Stimulated activated memory B cell treated with anti-CD40 and anti-IgM and Interleukin-4, amounts not matched to agents 10 μg/mL and 1 μg/mL and 100 μg/mL, for 72 hours (primary cell): ENCODE measurements at places on chromosomes 6 and 20.

- ATAC-seq = no peak
These were observed 72.9 kb downstream of the SLC22A3 start for GRCh38 chr6:160420969-160421556.

DNA sequence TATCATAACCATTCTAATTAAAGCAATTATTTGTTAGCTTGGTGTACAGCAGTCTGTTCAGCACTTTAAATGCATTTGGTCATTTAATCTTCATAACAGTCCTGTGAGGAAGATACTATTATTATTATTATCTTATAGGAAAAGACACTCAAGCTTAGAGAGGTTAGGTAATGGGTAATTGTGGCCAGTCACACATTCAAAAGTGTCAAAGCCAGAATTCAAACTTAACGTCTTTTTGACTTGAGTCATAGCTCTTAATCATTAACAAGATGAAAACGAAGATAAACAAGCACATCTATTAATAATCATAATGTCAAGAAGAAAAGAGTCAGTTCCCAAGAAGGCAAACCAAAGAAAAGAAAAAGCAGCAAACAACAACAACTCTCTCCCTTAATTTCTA, 251.0 kb downstream of the SYNE1 start:
- no peak for ATAC-seq

- ATAC-seq = no peak
These were observed 10.7 kb downstream of the TRERF1 start for GRCh38 chr6:42440778-42441696.

- no peak for ATAC-seq
These were observed 146.2 kb upstream of the SMLR1 start for GRCh38 chr6:130681028-130681427.

DNA sequence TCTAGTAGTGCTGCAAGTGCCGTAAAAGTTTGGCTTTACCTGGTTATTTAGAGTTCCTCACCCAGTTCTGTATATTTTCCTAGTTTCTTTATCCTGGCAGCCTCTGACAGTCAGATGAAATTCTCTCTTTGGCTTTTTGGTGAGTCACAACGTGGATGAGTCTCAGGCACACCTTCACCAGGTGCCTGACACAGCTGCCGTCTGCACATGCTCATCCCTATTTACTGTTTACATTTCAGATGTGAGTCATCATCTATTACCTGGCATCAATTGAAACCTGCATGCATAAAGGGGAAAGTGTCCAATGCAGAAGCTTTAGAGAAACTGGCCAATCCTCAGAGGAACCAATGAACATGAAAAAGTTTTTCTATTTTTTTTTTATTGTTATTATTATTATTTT, 33.3 kb upstream of the ADGRF4 start:
- ATAC-seq = no peak

DNA sequence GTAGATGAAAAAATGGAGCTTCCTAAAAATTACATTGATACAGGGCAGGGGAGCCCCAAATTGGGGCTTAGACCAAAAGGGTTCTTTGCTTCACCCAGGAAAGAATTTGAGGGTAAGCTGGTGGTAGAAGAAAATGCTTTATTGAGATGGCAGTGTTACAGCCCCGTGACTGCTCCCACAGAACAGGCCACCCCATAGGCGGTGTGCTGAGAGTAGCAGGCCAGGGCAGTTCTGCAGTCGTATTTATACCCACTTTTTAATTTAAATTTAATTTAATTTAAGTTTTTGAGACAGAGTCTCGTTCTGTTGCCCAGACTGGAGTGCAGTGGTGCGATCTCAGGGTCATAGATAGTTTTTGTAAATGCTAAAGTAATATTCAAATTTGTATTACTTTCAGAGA, 265.0 kb downstream of the CDH26 start:
- no peak for ATAC-seq

- ATAC-seq = no peak
These were observed 317.8 kb downstream of the C6orf118 start for GRCh38 chr6:164991573-164991972.

- ATAC-seq = peak; percentile 81
These were observed 18.1 kb downstream of the TUBB2B start for GRCh38 chr6:3209114-3210023.

DNA sequence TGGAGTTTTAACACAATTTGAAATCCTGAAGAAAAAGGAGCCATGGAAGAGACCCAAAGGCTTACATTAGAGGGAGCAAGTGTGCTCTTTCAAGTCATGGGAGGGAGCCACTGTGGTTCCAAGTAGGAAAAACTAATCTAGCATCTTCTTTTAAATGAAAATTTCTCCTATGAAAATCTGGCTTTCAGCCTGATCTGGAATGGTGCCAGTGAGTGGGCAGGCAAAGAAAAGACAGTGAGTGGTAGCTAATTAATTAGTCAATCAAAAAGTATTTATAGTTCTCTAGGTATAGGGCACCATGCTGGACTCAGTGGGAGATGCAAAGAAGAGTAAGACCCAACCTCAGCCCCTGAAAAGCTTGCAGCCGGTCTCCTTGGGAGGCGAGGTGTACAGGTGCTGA, 21.9 kb downstream of the CAP2 start:
- no peak for ATAC-seq

GRCh38 chr6:158769771-158770432, 49.3 kb downstream of the EZR start:
- ATAC-seq = no peak

DNA sequence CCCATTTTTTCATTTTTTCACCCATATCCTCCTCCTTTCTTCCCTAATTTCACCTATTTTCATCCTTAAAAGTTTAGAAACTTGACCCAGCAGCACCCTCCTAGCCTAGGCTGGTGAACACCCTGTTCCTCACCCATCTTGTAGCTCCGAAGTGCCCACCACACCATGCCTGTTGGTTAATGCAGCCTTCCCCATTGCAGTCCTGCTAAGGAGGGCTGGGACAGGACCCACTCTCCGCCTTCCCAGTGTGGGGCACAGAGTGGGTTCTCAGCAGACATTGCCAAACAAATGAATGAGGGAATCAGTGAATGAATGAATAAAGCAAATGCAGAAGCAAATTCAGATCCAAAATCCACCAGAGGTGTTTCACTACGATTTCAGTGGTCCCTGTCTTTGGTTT, 45.7 kb downstream of the CTCFL start:
- no peak for ATAC-seq

DNA sequence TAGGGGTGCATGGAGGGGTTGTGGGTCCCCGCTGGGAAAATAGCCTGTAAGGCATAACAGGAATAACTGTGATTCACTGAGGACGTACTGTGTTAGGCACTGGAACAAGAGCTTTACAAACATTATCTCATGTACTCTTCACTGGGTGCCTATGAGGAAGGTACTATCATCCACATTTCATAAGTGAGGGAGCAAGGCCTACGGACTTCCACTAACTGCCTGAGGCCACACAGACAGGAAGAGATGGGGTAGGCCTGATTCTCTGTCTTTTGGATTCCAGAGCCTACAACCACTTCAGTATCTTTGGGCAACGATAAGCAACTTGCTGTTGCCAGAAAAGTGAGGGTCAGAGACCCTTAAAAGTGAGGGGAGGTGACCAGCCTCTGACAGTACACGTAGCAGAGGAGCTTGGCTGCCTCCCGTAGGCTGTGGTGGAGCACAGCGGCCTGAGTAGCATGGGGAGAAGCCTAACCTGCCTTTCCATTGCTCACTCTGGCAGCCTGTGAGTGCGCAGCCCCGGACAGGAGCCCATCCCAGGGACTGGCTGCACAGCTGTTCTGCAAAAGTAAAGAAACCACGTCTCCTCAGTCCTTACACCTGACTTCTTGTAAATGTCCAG, 30.4 kb downstream of the PSMB1 start:
- ATAC-seq = no peak

DNA sequence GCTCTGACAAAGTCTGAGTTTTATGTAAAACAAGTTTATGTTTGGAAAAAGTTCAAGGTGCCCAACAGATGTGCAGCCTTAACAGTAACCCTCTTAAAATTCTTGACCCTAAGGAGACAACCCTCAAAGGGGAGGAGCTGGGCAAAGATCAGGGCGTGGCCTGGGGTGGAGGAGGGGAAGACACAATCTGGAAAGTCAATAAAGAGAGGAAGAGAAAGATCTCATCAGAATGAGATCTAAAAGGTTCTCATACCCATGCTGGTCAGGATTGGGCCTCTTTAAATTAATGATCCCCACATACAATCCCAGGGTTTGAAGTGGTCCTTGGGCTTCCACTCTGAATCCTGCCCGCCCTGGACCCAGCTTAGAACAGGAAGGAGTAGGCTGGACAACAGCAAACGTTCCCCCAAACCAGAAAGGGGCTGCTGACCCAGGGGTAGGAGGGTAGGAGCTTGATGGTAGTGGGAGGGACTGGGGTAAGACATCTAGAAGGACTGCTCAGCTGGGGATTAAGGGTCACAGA, 33.0 kb downstream of the FOXP4 start:
- ATAC-seq = no peak

- ATAC-seq = no peak
These were observed 117.4 kb upstream of the RPS6KA2 start for GRCh38 chr6:166744223-166745134.

- no peak for ATAC-seq
These were observed 174.8 kb downstream of the DOK5 start for GRCh38 chr20:54650052-54650719.

- no peak for ATAC-seq
These were observed 229.1 kb downstream of the SIM1 start for GRCh38 chr6:100235631-100236030.
